ENCODE measurements at places on chromosomes 7 and 10.

DNA sequence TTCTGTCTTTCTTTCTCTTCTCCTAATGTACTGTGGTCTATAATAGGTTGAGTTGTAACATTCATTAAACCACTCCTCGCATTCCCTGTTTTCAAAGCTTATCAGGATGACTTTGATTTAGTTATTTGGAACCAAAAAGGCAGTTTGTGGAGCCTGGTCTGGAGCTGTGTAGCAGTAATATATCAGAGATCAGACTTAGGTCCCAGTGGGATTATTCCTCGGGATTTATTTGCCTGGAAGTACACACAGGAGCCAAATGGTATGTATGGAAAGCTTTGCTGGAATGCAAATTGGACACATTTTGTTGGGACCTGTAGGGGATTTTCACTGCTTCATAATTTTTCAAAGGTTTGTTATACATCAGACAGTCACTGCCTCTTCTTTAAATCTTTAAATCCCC is 40.9 kb downstream of the GBF1 start:
- DNase-seq, result no peak

GRCh38 chr7:127710635-127711034 is 58.6 kb downstream of the SND1 start:
- no peak for DNase-seq

DNA sequence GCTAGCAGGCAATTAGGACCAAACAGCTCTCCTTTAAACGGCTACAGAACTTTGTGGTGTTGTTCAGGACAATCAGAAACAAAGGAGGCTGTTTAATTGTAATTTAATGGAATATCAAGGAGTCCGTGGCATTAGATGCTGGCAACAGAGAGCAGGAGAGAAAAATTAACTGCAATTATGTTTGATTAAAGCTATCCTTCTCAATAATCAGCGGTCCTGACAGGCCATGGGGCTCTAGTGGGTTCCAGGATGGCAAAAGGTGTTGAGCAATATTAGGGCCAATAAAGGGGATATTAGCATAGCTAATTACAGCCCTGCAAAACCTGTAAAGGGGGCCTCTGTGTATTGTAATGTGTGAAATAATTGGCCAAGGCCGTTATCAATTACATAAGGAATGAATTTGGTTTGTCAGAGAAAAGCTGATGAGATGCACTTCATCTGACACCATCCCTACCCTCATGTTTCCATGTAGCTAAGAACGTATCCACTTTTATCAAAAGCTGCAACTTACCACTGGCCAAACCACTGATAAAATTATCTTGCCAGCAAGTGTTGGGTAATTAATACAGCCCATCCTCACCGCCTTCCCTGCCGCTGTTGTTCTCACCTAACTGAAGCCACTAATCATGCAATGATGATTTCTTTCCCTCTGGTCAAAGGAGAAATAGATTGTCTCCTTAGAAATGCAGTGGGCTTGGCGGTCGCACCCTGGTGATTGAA is 81.6 kb downstream of the EBF3 start:
- DNase-seq, result no peak

DNA sequence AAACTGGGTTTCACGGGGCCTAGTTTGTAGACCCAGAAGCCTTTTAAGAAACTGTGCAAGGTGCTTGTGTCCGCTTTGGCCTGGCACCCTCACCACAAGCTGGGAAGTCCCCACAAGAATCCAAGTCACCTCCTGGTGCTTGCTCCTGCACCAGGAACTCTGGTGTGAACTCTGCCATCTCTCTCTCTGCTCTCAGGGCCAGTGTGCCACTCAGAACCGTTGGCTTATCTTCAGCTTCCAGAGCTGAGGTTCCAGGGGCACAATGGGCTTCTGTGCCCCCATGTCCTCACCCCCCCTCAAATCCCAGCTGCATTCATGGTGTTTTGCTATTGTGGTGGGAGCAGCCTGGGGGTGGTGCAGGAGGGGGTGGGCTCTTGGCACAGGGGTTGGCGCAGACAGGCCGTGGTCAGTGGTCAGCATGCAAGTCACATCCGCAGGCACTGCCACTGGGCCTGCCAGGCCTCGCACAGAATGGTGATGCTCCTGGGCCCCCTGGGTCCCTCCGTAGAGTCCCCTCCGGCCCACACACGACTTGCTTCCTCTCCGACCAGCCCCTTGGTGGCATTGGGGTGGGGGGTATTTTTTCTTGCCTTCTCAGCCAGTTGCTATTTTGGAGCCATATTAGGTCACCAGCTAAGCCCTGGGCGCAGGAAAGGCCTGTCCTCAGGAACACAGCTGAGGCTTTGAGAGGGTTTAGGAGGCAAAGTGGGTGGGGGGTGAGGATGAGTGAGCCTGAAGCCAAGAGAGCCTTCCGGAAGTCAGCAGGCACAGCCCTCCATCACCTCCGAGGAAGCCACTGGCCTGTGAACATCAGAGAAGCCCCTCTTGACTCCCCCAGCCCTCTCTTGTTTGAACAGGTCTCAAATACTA is 3.0 kb downstream of the ZCCHC24 start:
- DNase-seq, result no peak

- DNase-seq, result no peak
Measured at GRCh38 chr10:61120805-61121204, 176.8 kb upstream of the RHOBTB1 start.

DNA sequence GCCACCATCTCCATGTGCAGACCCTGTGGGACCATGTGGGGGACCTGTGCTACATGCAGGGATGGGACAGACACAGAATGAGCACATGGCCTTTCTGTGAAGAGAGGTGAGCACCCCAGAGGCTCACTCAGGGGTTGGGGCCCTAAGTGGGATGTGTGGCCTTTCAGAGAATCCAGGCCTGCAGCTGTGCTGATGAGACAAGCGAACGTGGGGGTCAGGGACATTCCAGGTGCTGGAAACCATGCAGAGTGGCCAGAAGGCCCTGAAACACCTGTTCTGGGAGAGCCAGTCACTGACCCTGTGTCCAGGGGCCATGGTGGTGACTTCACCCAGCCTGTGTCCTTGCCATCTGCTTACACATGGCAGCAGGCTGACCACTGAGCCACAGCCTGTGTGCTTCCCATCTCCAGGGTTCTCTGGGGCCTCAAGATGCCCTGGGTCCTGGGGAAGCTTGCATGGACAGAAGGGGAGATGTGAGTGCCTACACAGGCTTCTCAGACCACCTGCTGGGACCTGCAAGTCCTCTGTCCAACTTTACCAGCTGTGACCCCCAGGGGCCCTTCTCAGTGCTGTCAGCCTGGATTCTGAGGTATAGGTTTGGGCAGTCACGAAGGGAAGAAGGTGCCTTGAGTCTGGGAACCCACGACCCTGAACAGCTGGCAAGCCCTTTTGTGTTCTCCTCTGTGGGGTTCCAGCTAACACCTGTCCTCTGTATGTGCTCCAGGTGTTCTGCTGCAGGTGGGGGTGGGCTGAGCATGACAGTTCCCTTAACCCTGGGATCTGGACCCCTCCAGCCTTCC is 17.6 kb downstream of the RAMP3 start:
- DNase-seq, result no peak

- no peak for DNase-seq
Measured at GRCh38 chr10:71308985-71309384, 10.1 kb upstream of the SLC29A3 start.

- DNase-seq, result no peak
Measured at GRCh38 chr10:89312973-89313372, 11.1 kb downstream of the IFIT2 start.

- DNase-seq, result no peak
Measured at GRCh38 chr7:9391984-9392383, 958.6 kb downstream of the NXPH1 start.

DNA sequence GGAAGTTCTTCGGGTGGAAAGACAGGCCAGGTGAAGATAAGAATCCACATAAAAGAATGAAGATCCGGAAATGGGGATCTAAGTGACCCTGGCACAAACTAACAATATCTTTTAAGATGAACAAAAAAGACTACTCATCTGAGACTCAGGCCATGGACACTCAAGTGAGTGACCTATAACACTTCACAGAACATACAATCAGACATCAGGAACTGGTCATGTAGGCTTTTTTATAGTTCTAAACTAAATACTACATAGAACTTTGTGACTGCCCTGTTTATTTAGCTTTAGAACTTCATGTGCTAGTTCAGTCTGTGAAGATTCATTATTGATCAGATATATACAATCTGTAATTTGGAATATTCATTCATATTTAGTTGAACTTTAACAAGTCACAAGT is 52.8 kb downstream of the MMRN2 start:
- DNase-seq, result no peak

DNA sequence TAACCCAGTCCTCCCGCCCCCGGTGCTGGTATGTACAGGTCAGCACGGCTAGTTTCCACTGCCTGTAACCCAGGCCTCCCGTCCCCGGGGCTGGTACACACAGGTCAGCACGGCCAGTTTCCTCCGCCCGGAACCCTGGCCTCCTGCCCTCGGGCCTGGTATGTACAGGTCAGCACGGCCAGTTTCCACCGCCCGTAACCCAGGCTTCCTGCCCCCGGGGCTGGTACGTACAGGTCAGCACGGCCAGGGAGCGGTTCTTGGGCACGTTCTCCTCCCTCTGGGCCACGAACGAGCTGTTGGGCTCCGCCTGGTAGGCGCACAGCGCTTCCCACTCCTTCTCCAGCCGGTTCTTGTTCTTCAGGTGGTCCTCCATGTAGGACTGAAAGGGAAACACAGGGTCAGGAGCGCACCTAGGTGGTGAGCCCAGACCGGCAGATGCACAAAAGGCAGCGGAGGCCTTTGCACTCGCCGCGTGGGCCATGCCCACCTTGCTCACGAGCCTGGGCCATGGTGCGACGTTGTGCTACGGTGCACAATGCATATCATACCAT is 284.4 kb downstream of the DNAJB6 start:
- no peak for DNase-seq

DNA sequence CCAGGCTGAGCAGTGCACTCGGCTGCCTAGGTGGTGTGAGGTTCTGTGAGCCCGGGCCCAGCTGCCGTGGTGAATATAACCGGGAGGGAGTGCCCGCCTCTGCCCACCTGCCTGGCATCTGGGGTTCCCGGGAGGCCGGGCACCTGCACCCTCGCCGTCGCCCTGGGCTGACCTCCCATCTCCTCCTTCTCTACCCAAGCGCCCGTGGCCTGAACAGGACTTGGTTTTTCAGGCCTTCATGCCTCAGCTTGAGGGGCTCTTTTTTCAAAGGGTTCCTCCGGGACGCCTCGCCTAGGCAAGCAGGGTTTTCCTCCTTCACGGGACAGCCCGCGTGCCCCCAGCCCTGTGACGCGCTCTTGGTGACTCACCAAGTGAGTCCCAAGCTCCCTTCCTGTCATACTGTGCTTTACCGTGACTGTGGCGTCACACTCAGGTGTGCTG is 9.9 kb downstream of the INPP5A start:
- DNase-seq, result no peak

DNA sequence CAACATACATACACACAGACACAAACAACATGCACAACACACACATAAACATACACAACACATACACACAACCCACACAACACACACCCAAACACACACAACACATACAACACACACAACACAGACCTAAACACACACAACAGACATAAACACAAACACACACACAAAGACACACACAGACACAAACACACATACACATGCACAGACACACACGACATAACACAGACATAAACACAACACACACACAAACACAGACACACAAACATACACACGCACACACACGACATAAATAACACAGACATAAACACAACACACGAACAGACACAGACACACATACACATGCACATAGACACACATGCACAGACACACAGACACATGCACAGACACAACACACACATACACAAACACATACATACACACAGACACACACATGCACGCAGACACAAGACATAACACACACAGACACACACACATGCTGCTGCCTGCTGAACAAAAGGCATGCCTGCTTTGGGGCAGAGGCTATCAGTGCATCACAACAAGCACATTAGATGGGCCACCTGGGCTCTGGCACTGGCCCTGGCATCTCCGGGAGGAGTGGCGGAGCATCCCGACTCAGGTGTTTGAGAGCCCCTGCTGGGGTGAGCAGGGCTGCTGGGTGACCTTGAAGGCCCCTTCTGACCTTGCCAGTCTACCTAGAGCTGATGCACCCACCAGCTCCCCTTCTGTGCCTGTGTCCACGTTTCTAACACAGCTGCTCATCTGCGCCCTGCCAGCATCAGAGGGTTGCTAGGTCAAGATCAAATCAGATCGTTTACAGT is 5.3 kb downstream of the LRCH4 start:
- no peak for DNase-seq

DNA sequence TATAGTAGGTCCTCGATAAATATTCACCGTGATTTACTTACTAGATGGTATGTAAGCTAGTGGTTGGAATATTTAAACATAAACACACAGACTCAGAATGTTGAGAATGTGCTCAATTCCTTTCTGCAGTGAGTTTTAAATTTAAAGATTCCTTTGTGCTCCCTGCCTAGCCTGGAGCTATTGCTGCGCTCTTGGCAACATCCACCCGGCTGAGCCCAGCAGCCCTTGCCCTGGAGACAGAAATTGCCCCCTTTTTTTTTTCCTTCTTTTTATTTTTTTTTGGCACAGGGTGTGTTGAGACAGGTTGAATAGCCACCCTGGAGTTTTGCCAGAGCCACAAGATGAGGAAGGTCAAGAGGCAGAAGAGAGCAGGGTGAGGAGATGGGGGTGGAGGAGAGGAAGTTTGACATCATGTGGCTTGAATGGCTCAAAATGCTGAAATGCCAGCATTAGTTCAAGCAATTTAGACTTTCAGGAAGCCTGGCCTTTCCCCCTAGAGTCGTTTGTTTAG is 180.8 kb downstream of the PRKCQ start:
- DNase-seq, result peak; percentile 65

- DNase-seq, result peak; percentile 7
Measured at GRCh38 chr10:102153093-102153620, 968 bp downstream of the NOLC1 start.

DNA sequence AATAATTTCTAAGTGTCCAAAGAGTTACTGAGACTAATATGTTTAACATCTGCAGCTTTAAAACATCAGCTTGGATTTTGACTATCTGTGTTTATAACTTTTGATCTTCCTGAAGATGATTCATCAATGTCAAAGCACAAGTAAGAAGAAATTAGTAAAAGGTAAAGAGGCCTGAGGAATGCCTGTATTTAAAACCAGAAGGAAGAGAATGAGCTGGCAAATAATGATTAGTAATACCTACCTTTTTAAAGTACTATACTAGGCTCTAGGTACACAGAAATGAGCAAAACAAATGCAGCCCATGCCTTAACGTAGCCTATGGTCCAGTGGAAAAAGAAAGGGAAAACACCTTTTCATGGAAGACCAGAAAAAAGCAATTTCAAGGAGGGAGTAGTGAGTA is 158.0 kb downstream of the KCND2 start:
- DNase-seq, result no peak

DNA sequence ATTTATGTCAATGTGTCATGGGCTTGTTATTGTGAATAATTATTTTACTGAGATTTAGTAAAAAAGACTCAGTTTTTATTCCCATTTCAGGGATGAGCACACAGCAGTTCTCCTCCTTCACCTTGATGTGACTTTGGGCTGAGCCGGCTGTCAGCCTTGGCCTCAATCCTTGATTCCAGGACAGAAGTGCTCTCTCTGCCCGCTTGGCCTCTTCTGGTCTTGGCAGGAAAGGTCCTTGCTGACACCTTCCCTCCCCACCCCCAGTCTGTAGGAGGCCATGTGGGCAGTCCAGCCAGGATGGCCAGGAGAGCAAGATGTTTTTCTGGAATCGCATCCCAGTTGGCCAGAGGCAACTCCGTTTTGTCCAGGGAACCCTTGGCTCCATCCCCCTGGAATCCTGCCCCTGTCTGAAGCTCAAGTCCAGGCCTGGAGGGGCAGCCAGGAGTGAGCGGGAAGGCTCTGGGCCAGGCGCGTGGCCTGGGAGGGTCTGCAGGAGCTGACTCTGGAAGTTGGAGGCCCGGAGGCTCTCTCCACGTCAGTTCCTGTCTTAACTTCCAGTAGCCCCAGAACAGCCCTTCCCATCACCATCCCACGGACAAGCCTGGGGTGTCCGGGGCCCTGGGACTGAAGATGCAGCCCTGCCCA is 100.9 kb downstream of the PDGFA start:
- no peak for DNase-seq

Measured in fibroblast of skin of back (primary cell).